GM23338 (cell line): ENCODE measurements at places on chromosomes 16 and 17.

GRCh38 chr17:82751171-82751570 lies 694 bp upstream of the TBCD start:
- peak; percentile 69 for DNase-seq

DNA sequence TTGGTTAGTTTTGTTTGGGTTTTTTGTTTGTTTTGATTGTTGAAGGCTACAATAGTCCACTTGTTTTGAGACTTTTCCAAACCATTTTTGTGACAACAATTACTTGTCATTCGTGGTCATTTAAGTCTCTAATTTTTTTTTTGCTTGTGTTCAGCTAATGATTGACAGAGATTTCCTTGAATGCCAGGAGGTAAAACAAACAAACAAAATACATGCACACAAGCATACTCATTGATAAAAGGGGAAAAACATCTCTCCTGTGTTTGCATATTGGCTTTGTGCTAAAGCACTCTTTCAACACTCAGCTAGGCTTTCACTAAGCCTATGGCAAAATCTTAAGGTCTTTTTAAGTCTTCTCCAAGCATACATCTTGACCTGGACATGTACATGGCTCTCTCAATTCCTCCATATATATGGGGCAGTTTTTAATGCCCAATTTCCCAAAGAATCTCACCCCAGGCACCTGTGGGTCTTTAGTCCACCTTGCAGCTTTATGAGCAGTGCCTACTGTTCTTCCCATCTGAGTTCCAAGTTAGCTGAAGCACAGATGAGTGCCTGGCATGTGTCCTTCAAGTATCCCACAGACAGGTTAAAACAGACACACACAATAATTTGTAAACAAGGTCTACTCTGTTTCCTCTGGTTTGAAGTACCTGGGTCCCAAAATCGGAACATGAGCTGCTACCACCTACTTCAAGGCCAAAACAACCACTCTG lies 24.2 kb upstream of the HS3ST3B1 start:
- no peak for DNase-seq

DNA sequence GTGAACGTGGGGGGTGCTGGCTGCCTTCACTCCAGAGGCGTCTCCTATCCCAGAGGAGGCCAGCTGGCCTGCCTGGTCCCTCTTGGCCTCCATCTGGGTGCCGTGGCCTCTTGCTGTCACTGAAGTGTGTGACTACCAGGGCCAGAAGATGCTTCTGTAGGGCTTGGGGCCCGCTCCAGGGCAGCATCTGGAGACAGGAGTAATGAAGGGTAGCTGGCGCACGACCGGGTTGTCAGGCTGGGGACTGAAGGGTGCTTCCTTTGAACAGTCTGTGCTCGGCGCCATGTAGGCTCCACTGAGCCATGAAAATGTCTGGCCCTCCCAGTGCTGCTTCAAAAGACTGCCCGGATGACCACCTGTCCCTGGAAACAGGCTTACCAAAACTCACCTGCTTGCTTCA lies 31.3 kb downstream of the ASIC2 start:
- DNase-seq: no peak

DNA sequence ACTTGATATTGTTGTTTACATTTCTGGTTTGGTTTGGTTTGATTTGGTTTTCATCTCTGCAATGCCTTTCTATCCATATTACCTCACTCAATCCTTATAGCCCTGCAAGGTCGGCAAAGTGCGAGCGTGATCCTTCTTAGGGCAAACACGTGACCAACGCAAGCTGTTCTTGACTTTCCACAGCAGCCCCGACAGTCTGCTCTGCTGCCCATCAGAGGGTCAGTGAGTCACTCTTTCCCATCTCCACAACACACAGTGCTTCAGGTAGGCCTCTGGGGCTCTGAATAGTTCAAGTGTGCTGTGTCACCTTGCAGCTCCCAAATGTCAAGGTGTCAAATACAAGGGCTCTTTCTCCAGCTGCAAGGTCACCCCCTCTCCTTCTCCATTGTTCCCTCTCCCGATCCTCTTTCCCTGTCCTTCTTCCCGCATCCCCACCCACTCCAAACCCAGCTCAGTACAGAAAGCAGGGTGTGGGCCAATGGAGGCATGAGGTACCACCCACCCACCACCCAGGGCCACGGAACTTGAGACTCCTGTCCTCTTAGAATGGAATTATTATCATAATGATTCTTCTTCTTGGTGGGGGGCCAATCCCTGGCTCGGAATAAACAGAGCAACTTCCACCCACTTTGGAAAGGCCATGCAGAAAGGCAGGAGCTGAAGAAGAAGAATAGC lies 139.7 kb downstream of the SLC39A11 start:
- no peak for DNase-seq

DNA sequence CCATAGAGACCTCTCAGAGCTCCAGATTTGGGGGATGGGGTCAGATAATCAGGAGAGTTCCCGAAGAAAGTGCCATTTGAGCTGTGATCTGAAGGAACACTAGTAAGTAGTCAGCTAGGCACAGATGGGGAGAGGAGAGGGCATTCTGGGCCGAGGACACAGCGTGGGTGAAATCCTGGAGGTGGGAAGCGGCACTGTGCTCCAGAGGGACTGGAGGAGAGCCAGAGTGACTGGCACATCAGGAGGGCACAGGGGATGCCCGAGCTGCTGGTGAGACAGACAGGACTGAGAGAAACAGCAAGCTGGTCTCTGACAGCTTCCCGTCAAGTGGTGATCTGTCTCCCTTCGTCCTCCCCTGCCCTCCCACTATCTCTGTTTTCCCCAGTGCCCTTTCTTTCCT lies 40.6 kb downstream of the KNOP1 start:
- no peak for DNase-seq

- no peak for DNase-seq
Observed at GRCh38 chr17:14209215-14209614, 27.4 kb downstream of the CDRT15 start.

GRCh38 chr17:68080411-68081150 lies 45.0 kb downstream of the KPNA2 start:
- peak; percentile 14 for DNase-seq

DNA sequence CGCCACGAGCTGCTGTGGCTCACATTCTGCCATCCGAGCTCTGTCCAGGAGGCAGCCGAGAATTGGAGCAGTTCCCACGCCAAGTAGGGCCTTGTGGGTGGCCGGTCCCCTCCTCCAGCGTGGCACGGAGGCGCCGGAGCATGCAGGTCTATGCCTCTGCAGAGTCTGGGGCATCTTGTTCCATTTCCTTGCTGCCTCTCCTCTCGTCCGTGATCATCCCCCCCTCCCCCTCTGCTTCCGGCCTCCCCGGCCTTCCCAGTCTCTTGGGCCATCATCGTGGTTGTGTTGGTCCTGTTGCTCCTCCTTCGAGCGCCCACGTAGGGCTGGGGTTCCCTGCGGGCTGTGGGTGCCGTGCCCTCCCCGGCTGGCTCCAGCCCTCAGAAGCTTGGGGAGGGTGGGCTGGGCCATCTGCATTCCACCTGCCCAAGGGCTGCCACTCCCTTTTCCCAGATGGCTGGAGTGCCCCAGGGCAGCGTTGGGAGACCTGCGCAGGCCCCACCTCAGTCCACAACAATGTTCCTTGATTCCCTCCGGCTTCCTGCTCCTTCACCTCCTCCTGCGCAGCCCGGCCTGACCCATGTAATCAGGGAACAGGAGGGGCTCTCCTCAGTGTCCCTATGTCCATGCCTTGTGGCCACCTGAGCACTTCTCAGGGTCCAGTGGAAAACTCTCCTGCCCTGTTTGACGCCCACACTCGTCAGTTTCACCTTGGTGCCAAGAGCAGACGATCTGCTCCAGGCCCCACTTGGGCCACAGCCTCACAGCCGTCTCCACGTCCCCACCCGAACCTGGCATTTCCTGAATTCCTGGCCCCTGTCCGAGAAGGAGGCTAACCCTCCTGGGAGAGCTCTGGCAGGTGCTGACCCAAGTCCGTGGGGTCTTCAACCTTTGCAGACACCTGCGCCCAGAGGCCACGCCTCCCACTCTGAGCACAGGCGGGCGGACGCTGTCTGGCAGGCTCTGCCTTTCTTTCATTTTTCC lies 37.1 kb downstream of the BAIAP2 start:
- DNase-seq: no peak

- no peak for DNase-seq
Observed at GRCh38 chr16:72783716-72784318, 264.1 kb downstream of the ZFHX3 start.

- DNase-seq: no peak
Observed at GRCh38 chr17:50675627-50676026, 32.1 kb downstream of the ANKRD40 start.

GRCh38 chr17:82301300-82301915 lies 16.0 kb downstream of the CD7 start:
- no peak for DNase-seq

DNA sequence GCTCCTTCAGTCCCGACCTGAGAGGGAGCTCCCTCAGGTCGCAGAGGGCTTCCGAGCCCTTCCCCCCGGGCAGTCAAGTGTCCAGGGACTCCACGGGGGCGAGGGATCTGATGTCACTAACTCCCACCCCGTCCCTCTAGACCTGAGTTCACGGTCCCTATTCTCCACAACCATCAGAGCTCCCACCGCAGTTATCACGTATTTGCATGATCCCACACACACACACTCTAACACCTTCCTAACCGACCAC lies 3.7 kb upstream of the PER1 start:
- DNase-seq: peak; percentile 30

GRCh38 chr16:1208239-1208830 lies 16.7 kb downstream of the TPSG1 start:
- DNase-seq: no peak

- no peak for DNase-seq
Observed at GRCh38 chr17:4582691-4583090, 1.6 kb upstream of the SMTNL2 start.

DNA sequence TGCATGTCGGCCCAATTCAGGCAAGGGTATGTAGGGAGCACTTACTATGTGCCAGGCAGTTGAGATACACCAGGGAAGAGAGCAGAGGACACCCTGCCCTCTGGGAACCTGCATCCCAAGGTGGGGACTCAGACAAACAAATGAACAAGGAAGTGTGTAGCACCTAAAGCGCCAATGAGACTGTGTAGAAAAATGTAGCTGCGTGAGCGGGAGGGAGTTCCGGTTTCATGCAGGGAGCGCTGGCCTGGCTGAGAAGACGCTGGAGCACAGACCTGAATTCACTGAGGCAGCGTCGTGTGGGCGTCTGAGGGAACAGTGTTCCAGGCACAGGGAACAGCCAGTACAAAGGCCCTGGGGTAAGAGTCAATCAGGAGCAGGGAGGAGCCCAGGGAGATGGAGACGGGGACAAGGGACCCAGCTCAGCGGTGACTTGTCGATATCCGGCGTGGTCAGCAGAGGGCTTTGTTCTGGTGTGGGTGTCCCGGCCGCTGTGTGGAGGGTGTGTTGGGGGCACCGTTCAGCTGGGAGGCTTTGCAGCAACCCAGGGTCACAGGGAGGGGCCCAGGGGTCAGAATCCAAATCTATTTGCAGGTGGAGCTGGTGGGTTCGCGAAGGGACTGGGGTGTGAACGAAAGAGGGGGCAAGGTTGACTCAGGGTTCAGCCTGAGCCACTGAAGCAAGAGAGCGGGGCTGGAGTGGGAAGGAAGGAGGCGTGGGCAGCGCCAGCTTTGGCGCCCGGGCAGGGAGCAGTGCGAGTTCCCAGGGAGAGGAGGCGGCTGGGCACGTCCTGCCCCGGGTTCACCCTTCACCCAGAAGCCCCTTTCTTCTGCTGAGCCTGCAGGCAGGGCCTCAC lies 17.8 kb upstream of the OSGIN1 start:
- no peak for DNase-seq

DNA sequence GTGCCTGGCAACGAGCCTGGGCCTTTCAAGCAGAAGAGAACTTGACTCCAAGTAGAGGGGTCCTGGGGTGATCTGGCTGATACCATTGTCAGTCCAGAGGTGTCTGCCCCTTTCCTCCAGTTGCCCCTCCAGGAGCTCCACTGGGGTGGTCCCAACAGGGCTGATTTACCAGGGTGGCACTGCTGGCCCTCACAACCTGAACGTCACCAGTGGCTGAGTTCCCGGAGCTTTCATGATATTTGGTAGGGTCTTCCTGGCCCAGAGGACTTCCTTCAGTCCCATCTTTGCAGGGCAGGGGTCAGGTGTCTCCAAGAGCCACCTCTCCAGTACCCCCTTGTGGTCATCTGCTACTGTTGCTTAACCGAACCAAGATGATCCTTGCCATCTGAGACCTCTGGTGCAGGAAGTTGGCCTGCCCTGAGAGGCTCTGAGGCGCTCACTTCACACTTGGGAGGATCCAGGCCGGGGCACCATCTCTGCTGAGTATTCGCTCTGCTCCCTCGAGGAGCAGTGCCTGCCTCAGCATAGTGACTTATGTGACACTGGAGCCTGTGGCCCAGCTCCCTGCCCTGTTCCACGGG lies 3.5 kb downstream of the LIMD2 start:
- peak; percentile 90 for DNase-seq

DNA sequence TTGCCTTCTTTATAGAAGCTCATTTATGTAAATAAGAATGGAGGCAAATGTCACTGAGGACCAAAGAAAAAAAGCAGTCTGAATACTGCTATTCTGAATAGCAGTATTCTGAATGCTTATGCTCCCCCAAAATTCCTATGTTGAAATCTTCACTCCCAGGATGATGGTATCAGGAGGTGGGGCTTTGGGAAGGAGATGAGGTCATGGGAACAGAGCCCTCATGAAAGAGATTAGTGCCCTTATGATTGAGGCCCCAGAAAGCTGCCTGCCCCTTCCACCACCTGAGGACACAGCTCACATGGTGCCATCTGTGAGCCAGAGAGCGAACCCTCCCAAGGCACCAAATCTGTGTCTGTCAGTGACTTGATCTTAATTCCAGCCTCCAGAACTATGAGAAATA lies 28.8 kb downstream of the HEATR6 start:
- no peak for DNase-seq

DNA sequence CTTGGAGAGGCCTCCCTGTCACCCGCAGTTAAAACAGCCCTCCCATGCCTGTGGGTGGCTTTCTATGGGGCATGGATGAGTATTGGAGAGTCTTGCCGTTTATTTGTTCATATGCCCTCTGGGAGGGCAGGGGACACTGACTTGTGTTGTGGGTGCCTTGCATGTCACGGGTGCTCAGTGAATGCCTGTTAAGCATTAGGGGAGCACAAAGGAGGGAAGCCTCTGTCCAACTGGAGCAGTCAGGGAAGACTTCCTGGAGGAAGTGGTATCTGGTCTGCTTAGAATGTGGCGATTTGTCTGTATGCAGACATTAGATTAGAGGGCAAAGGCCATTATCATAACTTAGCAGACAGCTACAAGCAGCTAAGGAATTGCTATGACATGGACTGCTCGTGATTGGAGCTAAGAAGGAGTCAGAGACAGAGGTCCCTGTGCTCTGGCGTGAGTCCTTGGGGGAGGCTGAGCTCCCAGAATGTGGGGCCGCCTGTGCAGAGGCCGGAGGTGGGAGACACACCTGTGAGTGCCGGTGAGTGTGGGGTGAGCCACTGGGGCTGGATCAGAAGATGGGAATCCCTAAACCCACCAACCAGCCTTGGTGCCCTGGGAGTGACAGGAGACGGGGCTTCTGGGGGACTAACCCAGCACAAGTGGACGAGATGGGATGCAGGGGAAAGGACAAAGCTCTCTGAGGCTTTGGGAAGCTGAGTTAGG lies 286.1 kb downstream of the SEC14L1 start:
- DNase-seq: no peak

GRCh38 chr16:73179705-73180331 lies 131.9 kb upstream of the ZFHX3 start:
- no peak for DNase-seq

- no peak for DNase-seq
Observed at GRCh38 chr16:86467490-86467889, 42.8 kb upstream of the FOXF1 start.

- no peak for DNase-seq
Observed at GRCh38 chr16:30998852-30999761, 11.3 kb downstream of the STX1B start.

GRCh38 chr17:1045456-1045855 lies 48.5 kb downstream of the TIMM22 start:
- no peak for DNase-seq

- no peak for DNase-seq
Observed at GRCh38 chr17:33299115-33299514, 6.0 kb upstream of the ASIC2 start.
